NCI-H2107 (cell line): ENCODE measurements at places on chromosomes 6 and 20.

GRCh38 chr20:50586531-50587232 is 76.5 kb downstream of the PTPN1 start:
- peak; percentile 64 for DNase-seq

- no peak for DNase-seq
These were observed 81.3 kb upstream of the BMP2 start for GRCh38 chr20:6686171-6686570.

DNA sequence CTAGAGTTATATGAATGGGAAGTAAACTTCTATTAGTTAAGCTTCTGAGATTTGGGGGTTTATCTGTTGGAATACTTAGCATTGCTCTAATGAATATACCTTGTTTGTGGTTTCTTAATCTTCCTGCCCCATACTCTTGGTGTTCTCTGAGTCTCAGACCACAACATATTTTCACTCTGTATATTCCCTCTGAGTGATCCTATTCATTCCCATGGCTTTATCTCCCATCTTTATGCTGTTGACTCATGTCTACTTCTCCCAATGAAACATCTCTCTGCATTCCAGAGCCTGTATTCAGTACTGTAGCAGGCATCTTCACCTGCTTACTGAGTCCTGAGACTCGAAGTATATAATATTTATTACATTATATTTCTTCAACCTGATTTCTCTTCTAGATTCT is 283.7 kb upstream of the MAP3K7 start:
- DNase-seq, result no peak

GRCh38 chr6:170176898-170177771 is 113.7 kb downstream of the DLL1 start:
- DNase-seq, result no peak

DNA sequence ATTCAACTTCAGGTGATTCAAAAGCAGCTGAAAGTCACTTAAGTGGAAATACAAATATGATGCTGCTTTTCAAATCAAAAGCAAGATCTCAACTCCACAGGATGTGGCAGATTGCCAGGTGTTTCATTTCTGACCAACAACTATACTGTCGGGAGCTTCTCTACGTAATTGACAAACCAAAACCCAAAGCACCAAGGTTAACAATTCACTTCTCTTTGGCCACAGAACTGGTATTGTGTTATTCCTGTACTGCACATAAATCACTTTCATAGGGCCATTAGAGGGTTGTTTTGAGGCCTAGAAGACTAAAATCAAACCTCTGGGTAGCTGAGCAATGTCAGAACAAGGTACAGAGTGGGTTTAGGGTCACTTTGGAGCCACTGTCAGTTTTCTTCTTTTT is 169.7 kb downstream of the HAO1 start:
- peak; percentile 22 for DNase-seq

- no peak for DNase-seq
These were observed 1.3 kb upstream of the VSX1 start for GRCh38 chr20:25083141-25083772.

DNA sequence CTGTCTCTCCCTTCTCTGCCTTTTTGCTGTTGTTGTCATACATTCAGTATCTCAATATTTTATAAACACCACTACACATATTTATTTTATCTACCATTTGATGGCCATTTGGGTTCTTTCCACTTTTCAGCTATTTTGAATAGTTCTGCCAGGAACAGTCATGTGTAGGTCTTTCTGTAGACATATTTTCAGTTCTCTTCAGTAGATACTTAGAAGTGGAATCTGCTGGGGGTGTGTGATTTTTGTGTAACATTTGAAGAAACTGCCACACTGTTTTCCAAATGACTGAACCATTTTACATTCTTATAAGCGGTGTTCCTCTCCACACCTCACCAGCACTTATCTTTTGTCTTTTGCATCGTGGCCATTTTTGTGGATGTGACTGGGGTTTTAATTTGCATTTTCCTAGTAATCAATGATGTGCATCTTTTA is 197.7 kb downstream of the ARID1B start:
- no peak for DNase-seq

GRCh38 chr20:44494681-44495080 is 19.0 kb downstream of the TTPAL start:
- DNase-seq, result no peak

DNA sequence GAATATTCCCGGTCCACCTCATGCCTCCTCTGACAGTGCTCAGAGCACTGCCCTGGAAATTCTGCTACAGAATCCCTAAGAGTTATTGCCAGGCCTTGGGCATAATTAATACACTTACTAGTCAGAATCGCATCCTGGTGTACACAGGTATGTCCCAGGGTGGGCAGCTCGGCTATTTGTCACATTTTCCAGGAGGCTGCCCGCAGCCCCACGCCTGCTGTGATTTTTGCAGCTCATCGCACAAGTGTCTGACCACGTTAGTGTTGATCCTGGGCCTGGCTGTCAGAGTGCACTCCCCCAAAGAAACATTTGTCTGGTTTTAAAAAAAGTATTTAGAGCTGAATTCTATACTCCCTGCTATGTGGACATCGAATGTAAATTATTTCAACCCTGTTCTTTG is 105.4 kb downstream of the CD83 start:
- no peak for DNase-seq

GRCh38 chr6:57134954-57135353 is 37.2 kb upstream of the BAG2 start:
- DNase-seq, result no peak

GRCh38 chr6:53857318-53858094 is 62.7 kb downstream of the LRRC1 start:
- no peak for DNase-seq

DNA sequence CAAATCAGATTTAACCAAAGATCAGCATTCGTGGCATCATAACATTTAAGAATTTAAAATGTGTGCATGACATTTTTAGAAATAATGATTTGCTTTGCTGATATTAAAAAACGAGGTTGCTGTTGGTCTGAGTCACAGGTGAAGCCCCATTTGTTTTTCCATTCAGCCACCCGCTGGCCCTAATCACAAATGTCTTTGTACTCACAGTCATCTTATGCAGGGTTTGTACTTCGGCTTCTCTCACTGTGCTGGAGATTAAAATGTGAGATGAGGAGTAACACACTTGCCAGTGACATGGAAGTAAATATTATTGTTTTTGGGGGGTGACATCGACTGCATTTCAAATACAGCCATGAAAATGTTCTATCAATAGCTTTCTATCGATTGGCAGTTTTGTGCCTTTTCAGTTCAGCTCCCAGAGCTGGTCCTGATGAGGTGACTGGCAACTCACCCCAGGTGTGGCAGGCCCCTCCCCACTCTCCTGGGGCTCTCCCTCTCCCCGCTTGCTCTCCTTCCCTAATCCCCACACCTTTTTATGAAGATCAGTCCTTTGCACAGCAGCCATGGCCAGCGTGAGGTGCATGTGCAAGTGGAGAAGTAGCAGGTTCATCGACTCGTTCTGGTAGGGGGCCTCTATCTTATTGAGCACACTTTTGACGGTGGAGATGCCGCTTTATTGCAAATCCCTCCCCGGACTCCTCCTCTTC is 58.8 kb upstream of the FUCA2 start:
- DNase-seq, result no peak

DNA sequence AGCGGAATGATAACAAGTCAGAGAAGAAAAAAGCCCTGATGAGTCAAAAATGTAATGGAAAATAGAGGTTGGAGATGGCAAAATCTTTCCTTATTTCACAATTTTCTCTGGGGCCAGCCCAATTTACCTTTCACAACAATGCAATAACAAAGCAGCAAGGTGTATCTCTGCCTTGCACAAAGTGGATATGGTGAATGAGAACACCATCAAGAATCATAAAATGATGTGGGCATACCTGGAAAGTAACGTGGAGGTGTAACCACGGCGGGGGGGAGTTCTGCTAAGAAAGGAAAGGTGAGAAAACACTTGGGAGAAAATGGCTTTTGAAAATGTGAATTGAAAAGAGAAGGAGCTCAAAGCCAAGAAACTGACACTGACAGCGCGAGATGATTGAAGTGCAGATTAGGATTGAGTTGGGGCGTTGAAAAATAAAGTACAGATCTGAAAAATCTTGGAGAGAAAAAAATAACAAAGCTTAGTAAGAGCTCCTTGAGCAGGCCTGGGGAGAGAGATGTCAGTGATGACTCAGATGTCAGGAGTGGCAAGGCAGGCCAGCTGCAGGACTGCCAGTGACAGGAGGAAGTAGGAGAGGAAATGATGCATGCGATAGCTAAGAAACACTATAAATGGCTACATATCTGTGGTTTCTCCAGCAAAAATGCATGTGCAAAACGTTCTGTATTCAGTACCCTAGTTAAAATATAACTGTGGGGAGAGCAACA is 26.2 kb downstream of the ARHGAP18 start:
- DNase-seq, result no peak

DNA sequence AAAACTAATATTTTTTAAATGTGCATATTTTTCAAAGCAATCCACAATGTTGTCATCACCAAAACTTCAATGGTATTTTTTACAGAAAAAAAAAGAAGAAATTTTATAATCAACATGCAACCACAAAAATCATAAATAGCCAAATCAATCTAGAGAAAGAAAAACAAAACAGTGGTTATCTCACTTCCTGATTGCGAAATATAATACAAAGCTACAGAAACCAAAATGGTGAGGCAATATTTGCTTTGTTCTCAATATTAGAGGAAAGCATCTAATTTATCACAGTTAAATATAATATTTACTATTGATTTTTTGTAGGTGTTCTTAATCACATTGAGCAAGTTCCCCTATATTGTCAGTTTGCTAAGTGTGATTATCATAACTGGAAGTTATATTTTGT is 720.7 kb upstream of the ADGRB3 start:
- DNase-seq, result no peak

DNA sequence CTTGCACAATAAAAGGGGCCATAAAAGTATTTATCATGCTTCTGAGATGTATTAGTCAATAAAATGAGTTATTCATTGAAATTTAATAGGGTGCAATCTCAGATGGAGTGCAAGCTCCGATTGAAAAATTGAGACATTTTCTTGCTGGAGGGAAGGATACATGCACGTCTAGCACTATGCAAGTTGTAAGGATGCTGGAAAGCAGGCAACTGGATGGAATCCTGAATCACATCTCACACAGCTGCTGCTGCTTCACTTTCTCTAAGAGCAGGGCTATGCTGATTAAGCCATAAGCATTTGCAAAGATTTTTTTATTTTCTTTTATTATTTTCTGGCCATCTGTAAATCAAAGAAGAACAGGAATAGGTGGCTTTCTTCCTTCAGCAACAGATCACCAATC is 308.8 kb upstream of the EPHA7 start:
- DNase-seq, result no peak

- DNase-seq, result no peak
These were observed 74.0 kb upstream of the RALGAPA2 start for GRCh38 chr20:20786428-20786827.

GRCh38 chr6:118588626-118589025 is 40.5 kb downstream of the PLN start:
- no peak for DNase-seq

DNA sequence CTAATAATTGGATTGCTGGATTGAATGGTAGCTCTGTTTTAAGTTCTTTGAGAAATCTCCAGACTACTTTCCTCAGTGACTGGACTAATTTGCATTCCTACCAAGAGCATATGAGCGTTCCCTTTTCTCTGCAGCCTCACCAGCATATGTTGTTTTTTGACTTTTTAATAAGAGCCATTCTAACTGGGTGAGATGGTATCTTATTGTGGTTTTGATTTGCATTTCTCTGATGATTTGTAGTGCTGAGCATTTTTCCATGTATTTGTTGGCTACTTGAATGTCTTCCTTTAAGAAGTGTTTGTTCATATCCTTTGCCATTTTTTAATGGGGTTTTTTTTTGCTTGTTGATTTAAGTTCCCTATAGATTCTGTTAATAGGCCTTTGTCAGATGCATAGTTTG is 94.7 kb upstream of the AHI1 start:
- DNase-seq, result no peak

GRCh38 chr20:36467076-36467999 is 74.0 kb upstream of the MYL9 start:
- DNase-seq, result no peak

- DNase-seq, result peak; percentile 27
These were observed 15.3 kb upstream of the MMP9 start for GRCh38 chr20:45993197-45993951.

- no peak for DNase-seq
These were observed 49.1 kb downstream of the FGD2 start for GRCh38 chr6:37054580-37054979.

DNA sequence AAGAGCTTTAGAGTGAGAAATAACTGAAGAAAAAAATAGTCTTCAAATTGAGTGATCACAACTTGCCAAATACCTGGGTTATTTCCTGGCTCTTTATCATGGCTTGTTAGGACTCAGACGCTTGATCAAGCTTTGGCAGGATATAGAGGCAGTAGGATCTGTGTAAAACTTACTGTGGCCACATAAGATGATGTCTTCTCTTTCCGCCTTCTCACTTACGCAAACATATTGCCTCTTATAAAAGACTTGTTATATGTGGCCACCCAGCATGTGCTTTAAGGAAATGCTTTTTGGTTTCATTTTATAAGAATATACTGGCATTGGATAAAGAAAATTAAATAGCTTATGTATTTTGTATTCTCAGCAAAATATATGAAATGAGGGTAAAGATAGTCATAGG is 101.8 kb upstream of the AKIRIN2 start:
- DNase-seq, result no peak

GRCh38 chr6:107602321-107603005 is 112.5 kb downstream of the SOBP start:
- no peak for DNase-seq

GRCh38 chr20:58459058-58459750 is 56.0 kb downstream of the APCDD1L start:
- no peak for DNase-seq

DNA sequence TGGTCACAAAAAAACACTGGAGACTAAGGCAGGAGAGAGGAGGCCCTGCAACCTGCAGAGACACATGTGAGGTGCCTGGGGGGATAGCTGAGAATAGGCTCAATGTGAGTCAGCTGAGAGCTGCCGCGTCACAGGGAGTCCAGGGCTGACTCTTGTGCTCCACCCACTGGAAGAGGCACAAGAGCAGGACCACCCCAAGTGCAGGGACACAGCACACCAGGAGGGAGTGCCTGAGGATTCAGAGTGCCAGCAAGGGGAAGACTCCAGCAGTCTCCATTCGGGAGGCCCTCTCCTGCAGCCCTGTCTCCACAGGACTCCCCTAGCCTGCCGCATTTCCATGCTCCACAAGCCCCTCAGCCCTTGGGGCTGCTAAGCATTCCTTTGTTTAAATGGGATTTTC is 105.5 kb downstream of the HUS1B start:
- DNase-seq, result no peak

DNA sequence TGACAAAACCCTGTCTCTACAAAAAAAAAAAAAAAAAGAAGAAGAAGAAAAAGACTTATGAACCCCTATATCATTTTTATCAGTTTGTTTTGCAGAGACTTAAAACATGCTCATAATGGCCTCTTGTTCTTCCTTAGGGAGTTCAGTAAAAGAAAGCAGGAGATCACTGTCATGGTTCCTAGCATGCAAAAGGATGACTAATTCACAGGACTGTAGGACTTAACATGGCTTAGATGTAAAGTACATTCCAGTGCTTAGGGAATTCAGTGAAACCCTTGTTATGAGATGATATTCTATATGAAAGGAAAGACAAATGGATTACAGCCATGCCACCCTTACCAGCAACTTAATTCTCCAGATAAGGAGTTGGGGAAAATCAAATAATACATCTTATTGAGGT is 29.5 kb downstream of the EEF1A1 start:
- DNase-seq, result no peak
